Non-pigmented ciliary epithelial cell (primary cell): ENCODE measurements at places on chromosomes 5 and 9.

DNA sequence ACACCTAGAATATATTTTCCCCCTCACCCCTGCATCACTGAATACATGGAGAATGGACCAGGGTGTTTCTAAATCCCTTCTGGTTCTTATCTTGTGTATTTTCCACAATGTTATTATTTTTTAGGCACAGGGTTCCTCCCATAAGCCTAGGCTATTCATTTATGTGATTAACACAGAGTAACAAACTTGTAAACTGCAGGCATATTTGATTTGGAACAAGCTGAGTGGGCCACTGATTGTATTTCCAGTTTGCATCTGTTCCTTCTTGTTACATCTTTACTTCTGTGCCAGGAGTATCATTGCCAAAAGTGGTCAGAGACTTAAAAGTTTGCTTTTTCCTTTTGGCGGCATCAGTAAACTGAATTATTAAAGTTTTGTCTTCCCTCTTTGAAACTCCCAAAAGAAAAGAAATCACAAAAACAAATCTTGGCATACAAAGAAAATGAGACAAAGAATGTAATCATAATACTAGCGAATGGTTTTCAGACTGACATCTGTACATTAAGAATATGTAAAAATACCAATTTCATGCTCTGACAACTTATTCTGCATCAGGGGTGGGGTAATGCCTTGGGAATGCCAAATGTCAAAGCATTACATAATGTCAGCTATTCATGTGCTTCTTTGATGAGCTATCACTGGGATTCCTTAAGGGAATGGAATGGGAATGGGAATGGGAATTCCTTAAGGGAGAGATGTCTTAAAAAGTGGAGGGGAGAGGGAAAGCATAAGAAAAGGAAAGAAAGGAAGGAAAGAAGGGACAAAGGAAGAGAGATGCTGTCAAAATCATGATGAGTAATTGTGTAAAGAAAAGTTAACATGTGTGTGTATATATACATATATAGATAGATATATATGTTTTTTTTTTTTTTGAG, 22.2 kb upstream of the PAX5 start:
- no peak for DNase-seq

DNA sequence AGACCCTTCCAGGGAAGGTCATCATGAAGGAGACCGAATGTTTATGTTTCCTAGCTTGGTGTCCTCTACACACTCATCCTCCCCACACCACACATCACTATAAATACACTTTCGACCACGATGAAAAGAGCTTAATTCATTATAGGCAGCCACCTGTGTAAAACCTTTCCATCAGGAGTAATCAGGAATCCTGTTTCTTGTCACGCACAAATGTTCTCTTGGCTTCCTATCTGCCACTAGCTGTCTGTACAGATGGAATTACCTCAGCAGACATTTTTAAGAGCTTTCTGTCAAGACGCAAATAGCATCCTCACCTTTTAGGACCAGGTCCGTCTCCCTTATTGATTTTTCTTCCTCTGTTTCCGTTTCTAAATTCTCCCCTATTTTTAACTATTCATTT, 79.1 kb downstream of the CYFIP2 start:
- DNase-seq, result no peak

- no peak for DNase-seq
Observed at GRCh38 chr5:166117072-166118066, 2174.1 kb upstream of the WWC1 start.

GRCh38 chr9:93941493-93941892, 13.7 kb downstream of the BARX1 start:
- DNase-seq, result no peak

GRCh38 chr9:131584858-131585257, 39.5 kb downstream of the PRRT1B start:
- no peak for DNase-seq

DNA sequence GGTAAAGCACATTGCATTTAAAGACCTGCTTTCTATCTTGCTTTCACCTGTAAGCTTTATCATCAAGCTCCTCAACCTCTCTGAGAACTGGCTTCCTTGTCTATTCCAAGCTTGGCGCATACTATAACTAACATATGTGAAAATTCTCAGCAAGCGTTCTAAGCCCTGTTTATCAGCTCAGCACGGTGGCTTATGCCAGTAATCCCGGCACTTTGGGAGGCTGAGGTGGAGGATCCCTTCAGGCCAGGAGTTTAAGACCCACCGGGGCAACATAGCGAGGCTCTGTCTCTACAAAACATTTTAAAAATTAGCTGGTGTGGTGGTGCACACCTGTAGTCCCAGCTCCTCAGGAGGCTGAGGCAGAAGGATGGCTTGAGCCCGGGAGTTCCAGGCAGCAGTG, 1.6 kb upstream of the ATP6V0E1 start:
- DNase-seq, result no peak

DNA sequence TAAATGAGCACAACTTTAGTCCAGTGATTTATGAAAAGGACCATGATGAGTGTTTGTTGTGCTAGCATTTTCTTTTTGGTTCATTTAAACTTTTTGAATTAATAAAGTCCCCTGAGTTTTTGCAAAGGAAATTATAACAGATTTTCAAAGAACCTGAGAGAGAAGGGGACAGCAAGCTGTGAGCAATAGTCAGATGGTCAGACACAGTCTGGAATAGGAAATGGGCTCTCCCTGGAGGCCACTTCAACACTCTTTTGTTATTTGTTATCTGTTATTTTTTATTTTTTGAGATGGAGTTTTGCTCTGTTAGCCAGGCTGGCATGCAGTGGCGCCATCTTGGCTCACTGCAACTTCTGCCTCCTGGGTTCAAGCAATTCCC, 171.1 kb downstream of the ARHGEF28 start:
- no peak for DNase-seq

DNA sequence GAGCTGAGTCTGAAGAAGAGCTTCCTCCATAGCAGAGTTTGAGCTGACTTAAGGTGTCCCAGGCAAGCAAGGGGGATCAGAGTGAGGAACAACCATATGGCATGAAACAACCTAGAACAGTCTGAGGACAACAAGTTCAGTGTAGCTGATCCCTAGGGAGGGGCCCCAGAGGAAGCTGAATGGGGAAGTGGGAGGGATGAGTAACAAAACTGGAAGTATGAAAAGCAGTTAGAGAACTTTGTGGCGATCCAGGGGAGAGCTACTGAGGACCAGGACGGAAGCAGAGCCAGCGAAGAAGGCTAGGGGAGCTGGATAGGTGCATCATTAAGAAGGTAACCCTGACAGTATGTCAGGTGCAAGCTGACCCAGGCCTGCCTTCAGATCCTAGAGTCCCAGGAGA, 580.8 kb downstream of the BNC2 start:
- no peak for DNase-seq

DNA sequence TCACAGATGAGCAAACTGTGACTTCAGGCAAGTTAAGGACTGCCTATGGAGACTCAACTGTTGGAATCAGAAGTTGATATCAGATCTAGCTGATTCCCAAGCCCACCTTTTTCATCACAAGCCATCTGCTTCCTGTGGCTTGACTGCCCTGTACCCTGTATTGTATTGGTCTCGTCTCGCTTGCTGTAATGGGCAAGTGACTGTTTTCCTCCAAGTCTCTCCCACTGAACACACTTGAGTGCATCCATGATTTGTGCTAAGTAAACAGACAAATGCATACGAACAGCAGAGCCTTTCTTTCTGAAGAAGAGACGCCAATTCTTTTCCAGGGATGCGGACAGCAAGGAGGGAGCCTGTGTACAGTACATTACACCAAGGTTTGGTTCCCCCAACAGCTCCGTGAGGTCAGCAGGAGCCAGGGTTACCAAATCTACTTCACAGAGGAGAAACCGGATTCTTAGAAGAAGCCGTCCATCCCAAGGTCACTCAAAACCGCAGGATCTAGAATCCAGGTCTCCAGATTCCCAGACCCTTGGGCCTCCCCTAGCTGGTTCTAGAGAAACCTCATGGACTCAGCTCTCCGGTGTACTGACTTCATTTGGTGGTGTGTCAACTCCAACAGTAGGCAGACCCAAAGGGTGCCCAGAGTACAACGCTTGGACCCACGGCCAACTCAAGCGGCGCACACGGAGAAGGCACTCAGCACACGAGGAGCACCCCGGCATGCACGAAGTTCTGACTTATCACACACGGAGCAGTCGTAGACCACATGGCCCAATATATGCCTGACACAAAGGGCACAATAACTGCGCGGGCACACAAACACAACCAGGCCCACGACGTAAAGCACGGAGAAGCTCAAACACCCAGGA, 1.1 kb downstream of the BAG1 start:
- DNase-seq, result no peak

GRCh38 chr9:4706971-4707622, 27.7 kb downstream of the CDC37L1 start:
- no peak for DNase-seq
